ENCODE measurements at places on chromosomes 6 and 20.

DNA sequence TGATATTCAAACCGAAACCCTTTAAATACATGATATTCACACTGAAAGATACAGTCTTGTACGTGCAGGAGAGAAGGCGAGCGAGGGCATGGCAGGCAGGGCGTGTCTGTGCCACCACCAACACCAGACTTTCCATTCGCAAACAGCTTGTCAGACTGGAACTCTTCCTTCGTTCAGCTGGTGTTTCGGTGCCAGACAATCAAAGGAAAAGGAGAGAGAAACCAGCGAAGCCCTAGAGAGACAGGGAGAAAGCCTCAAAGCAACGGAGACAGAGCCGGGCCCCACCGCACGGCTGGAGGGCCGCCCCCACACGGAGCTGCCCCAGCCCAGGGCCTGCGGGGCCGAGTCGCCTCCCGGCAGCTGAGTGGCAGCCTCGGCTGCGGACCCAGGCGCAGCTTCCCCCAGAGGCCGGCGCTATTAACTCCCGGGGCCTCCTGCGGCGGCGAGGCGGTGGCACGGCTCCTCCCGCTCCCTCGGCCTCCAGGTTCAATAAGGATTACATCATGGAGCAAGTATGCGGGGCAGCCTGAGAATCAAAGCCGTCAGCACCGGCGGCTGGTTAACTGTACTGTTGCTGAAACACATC lies 32.1 kb upstream of the NR2E1 start:
- peak; percentile 88 for DNase-seq

DNA sequence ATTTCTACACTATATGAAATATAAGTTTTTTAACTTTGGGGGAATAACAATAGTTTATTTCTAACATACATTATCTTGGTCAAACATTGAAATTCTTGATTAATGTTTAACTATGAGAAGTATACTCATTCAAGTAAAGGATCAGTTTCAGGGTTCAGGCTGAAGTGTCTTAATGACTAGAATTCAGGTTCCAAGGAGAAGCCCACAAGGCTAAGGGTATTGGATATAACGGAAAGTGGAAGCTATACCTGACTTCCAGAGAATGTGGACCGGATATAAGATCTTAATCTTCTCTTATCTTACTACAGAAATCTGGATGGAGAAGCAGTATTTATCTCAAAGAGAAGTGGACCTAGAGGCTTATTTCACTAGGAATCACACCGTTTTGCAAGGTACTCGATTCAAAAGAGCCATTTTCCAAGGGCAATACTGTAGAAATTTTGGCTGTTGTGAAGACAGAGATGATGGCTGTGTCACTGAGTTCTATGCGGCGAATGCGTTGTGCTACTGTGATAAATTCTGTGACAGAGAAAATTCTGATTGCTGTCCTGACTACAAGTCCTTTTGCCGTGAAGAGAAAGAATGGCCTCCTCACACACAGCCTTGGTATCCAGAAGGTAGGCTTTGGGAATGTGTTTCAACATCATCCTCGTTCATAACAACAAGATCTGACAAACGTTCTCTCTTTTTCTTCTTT lies at the start of gene TINAG:
Gene TINAG (plus strand): TSS at position 153 of the 697 bp plus-strand sequence. CDS start 110 bp downstream, at position 263.
- DNase-seq: no peak

DNA sequence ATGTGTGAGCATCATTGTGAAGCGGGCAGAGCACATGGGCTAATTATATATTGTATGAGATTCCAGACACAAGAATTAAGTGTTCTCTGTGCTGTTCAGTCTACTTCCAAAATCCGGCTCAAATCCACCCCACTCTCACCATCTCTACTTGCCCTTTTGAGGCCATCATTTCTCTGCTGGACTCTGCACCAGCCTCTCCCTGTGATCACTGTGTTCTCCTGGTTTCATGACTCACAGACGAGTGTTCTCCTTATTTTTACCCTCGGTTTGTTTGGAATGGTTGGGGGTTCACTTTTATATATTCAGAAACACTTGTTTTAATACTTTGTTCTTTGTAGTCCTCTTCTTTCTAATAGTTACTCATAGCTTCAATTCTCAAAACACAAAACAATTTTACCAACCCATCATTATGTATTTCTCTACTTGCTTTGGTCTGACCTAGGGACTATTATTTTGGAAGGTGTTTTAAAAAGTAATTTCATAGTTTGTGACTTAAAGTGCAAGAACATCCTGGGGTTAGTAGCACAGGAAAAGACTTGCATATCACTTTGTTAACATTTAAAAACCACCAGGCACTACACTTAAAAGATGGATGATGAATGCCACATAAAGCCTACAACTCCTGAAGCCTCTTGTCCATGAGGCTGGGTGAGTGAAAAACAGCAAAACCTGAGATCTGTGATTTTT lies 82.7 kb downstream of the UST start:
- DNase-seq: no peak

GRCh38 chr6:85401186-85402021 lies 48.5 kb upstream of the NT5E start:
- DNase-seq: no peak

DNA sequence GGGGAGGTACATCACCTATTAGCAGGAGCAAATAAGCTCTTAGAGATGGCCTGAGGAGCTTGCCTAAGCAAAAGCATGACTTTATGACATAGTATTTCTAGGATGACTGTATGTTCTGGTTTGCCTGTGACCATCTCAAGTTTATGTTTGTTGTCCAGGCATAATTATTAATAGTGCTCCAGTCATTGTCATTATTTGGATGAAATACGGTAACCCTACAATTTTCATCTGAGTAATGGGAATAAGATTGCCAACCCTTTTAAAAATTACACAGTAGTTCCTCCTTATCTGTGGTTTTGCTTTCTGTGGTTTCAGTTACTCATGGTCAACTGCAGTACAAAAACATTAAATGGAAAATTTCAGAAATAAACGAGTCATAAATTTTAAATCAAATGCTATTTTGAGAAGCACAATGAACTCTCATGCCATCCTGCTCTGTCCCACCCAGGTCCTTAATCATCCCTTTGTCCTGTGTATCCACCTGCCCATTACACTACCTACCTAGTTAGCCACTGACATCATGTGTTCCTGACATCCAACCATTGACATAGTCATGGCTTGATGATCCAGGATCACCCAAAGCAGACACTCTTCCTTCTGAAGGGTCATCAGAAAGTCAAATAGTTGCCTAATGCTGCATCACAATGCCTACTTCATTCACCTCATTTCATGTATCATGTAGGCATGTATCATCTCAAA lies 27.0 kb upstream of the TFB1M start:
- DNase-seq: no peak

DNA sequence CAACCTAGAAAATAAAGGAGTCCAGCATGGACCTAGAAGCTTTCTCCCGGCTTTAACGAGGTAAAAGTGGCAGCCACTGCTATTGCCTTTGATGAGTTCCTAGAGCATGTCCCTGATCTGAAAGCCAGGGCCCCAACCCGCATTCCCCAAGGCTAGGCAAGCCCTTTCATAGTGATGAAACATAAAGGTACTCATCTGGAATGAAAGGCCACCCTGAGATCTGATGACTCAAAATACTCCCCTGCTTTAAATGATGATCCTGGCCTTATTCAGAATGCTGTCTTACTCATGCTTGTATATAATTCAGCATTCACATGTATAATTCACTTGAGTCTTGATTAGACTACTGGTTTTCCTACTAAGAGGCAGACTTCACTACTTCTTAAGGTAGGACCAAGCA lies 21.3 kb downstream of the TTPAL start:
- DNase-seq: no peak

DNA sequence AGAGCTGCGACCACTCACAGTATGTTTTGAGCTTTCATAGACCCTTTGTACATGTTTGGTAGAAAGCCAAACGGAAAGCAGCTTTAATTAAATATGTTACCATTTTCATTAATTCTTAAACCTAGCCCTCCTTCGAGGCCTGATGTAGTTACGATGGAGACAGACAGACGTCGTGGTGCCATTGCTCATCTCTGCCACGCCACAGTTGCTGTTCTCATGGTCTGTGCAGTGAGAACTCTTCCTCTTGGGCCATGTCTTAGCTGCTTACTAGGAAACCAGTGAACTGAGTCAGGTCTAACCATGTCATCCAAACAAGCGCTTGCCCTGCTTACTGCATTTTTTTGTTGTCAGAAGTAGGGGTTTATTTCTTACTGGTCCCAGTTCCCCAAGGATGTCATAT lies 62.8 kb downstream of the SNX9 start:
- no peak for DNase-seq

- peak; percentile 88 for DNase-seq
Observed at GRCh38 chr6:166342349-166343149, at the start of gene SFT2D1. Gene SFT2D1 (minus strand): TSS chr6:166342545. CDS start chr6:166342481, 64 bp downstream.

Data from body of pancreas (tissue), 4 donors.